ENCODE measurements at places on chromosomes 16 and 17.

DNA sequence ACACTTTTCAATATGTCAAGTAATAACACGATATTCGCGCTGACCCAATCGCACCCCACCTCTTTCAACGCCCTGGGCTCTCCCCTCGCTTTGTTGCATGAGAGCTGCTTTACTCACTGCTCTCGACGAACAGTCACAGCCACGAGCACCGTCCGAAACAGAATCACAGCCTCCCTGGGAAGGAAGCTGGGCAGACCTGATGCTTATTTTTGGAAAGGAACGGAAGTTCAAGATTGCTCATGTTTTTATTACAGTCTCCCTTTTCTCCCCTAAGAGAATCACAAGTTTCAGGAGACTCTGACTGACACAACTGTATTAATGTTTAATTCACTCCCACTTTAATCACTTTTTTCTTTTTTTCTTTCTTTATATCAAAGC lies 67.8 kb downstream of the ANKRD11 start:
- DNase-seq = no peak

DNA sequence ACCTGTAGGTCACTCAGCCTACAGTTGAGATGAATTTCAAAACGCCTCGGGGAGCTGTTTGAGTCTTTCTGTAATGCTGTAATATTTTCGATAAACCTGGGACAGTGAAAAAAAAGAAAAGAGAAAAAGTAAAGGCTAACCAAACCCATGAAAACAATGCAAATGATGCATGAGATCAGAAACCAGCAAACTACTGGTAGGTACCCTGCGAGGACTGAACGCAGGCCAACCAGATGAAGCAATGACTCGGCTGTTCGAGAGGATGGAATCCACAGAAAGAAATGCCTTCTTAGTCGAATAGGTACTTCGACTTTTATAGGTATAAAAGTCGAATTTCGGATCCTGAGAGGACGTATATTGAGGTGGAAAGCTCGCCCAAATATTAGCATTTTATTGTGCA lies 509 bp upstream of the ATAD5 start:
- DNase-seq = no peak

DNA sequence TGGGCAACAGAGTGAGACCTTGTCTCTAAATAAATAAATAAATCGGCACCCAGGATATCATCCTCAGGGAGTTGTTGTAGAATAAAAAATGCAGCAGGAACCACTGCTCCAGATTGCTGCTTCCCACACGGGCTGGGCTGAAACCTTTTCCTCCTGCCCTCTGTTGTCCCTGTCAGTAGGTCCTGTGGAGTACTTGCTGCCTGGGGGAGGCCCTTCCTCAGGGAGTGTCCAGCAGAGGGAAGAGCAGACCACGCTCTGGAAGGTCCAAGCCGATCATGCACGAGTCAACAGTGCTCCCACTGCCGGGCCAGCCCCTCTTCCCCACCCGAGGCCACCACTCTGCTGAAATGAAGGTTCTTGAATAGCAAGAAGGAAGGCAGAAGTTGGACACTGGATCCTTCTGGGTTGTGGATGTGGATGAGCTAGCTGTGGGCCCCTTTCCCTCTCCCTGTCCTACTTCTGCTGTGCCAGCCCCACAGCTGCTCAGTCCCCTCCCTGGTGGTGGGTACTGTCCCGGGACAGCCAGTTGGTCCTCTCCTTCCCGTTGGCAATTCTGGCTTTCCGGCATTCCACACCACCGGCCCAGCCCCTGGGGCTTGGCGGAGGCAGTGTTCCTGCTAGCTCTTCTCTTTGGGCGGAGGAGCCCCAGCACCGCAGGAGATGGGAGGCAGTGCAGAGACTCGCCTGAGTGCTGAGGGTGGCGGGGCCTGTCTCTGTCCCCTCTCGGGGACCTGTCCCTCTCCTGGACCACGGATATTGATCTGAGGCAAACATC lies 10.8 kb downstream of the CDK5R1 start:
- DNase-seq = no peak

- DNase-seq = no peak
Observed at GRCh38 chr17:51387986-51388385, 127.6 kb downstream of the UTP18 start.

- peak; percentile 99 for DNase-seq
Observed at GRCh38 chr16:29943846-29944799, 17.8 kb upstream of the TMEM219 start.

- DNase-seq = no peak
Observed at GRCh38 chr16:58738672-58739296, 4.7 kb upstream of the GOT2 start.

GRCh38 chr17:32596628-32597027 lies 109.8 kb downstream of the CDK5R1 start:
- DNase-seq = no peak

DNA sequence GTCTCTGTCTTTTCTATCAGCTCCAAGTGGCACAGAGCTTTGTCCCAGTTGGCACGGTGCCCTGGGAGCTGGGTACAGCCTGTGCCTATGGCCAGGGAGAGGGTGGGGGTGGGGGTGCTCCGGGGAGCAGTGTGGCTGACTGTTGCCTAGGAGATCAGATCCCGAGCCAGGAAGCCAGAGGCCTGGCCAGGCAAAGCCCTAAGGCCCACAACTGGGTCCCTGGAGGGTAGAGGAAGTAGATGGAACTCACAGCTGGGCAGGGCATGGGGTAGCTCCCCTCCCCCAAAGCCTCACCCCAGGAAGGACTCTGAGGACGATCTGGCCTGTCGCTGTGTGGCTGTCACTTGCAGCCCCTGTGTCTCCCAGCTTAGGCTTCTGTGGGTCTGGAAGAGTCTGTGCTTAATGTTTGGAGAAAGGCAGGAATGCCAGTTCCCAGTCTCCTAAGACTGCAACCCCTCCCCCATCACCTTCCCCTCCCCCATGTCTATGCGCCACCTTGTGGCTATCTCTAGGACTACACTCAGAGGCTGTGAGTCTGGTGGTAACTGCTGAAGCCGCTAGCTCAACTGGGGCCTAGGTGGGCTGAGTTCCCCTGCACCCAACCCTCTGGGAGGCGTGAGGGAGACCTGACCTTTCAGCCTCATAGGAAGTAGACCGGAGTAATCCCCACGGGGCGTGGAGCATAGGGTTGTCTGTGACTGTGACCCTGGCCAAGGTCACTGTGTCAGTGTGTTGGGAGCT lies 12.6 kb downstream of the THRA start:
- DNase-seq = no peak

- DNase-seq = no peak
Observed at GRCh38 chr17:27367121-27367981, 73.4 kb downstream of the WSB1 start.

DNA sequence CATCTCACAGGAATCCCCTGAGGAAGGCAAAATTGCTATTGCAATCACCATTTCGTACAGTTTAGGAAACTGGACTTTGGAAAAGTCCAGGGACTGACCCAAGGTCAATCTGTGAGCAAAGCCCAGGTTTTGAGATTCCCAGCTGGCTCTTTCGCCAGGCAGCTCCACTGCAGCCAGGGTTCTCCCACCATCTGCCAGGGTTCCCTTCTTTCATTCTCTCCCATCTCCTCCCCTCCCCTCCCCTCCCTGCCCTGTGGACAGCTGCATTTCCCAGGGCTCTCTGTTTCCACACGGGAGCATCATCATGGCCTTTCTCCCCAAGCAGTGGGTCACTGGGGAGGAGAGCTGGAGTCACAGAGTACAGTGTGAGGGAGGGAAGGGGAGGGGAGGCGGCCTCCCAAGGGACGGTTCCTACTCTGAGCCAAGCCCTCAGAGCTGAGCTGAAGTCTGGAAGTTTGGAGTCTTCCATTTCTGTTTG lies 11.9 kb upstream of the GSDMA start:
- DNase-seq = no peak

GRCh38 chr17:3808701-3809100 lies 7.7 kb upstream of the ITGAE start:
- no peak for DNase-seq

DNA sequence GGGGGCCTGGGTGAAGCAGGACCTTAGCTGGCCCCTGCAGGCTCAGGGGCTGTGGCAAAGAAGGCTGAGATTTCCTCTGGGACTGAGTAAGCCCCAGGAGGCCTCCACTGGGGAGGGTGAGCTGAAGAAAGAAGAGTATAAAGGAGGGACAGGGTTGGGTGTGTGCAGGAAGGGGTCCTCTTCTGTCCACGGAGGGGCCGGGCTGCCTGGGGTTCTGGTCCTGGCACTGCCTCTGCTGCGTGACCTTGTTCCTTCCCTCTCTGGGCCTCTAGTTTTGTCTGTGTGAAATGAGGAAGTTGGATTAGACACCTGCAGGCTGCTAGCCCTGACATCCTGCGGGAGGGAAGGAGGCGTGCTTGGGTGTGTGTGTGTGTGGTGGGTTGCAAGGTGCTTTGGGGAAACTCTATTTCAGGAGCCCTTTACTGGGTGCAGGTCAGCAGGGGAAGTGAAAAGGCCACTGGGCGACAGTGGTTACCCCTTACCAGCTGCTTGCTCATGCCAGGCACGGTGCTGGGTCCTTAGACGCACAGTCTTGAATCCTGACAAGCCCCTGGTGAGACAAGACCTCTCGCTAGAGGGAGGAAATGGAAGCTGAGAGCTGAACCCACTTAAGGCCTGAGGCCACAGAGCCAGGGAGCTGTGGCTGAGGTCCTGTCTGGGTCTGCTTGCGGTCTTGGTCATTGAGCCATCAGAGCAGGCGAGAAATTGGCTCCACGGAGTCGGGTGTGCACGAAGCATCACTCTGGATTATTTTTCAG lies 60.7 kb downstream of the OR1D5 start:
- no peak for DNase-seq

DNA sequence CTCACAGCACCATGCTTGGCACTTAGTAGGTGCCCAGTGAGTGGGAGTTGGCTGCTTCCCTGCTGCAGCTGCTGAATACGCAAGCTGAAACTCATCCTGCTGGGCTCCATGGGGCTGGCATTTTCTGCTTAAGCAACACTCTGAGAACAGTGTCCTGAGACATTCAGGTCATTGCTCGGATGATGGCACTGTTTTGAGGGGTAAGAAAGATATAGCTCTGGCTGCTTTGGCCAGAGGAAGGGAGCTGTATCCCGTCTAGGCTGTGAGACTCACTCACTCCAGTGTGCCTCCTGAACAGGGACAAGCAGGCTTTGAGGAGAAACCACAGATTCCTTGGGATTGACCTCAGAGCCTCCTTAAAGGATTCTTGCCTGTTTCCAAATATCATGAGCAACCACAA lies 120.5 kb downstream of the CLEC16A start:
- no peak for DNase-seq

DNA sequence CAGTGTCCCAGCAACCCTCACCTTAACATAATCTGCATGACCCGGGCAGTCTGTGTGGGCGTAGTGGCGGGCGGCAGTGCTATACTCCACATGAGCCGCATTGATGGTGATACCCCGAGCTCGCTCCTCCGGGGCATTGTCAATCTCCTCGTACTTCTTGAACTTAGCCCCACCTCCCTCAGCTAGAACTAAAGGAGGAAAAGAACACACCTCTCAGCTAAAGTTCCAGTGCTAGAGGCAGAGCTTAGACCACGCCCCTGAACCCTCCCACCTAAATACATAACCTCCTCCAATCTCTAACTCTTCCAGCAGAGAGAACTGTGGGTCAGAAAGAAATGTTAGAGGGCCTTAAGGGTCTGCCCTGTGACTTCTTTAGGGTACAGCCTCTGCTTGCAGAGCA lies 855 bp downstream of the TUFM start:
- DNase-seq = no peak

DNA sequence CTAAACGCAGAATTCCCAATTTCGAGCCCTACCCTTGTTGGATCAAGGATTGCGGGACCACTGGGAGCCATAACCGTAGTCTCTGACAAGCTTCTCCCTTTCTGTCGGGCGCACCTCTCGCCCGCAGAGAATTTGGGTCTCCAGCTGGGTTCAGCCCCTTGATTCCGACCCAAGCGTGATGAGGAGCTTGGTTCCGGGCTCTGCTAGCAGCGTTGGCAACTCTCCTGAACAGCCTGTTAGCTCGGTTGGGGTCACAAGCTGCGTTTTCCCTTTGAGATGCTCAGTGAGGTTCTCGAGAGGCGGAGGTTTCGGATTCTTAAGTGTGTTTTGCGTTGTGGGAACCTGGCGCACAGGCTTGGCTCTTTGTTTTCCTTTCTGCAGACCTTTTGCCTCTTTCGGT lies 655 bp downstream of the ATXN1L start:
- DNase-seq = no peak
